Fibroblast of skin of abdomen (primary cell): ENCODE measurements at places on chromosomes 4 and X.

DNA sequence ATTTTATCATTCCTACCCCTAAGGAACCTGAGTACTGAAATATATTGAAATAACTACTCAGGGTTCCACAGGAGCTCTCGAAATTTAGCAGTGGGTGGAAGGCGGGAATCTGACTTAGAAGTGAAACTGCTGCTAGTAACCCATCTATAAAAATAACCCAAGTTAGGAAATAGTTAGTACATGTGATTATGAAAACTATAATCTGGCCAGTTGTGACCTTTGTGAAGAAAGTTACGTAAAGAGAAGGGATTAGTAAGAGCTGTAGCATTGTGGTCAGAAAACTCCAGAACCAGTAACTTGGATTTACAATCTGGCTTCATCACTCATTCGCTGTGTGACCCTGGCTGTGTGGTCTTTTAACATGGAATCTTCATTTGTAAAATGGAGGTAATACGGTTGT lies 175.5 kb downstream of the RAPGEF2 start:
- DNase-seq, result no peak

- DNase-seq, result no peak
Measured at GRCh38 chr4:8728536-8729407, 136.2 kb downstream of the CPZ start.

DNA sequence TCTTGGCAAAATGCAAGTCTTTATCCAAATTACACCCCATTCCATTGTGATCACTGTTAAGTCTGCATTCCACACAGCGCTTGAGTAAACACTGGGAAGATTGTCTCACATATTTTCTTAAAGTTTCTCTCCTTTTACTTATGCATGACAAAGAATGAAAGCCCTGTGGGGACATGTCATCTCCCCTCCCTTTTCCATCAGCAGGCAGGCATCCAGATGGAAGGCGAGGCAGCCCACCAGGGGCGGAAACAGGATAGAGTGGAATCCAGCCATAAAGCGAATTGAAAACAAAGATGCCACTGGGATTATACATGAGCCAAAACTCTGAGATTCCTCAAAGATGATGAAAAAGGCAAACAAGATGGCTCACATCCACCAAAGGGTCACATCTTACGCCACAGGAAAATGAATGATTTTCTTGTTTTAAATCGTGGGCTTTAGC lies 78.2 kb downstream of the AFAP1 start:
- peak; percentile 99 for DNase-seq

- DNase-seq, result no peak
Measured at GRCh38 chr4:48851651-48852050, 20.8 kb downstream of the OCIAD1 start.

DNA sequence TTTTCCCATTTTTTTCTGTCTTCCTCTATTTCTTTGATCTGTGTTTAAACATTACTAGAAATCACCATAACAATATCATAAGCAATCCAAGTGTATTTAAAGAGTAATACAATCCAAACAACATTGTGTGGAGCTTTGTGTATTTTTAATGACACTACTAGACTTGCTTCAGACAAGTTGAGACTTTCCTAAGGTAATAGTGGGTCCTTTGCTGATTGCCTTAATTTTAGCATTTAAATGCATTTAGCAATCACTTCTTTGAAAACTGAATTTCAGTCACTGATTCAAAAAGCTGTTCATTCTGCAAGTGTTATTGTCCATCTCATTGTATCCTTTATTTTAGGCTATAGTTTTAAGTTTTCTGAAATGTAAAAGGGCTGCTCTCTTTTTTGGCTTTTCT lies 804.8 kb downstream of the ADGRL3 start:
- no peak for DNase-seq

DNA sequence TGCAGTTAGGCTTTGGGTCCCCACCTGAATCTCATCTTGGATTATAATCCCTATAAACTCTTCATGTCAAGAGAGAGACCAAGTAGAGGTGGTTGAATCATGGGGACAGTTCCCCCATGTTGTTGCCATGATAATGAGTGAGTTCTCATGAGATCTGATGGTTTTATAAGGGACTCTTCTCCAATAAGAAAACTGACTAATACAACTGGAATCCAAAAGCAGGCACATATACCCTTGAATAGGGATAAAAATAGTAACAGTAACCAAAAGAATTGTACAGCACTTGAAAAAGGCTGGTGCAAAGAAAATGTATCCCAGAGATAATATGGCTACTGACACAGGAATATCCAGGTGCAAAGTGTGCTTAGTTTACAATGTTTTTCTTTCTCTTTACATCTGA lies 351.5 kb upstream of the MAD2L1 start:
- no peak for DNase-seq

- no peak for DNase-seq
Measured at GRCh38 chr4:140150636-140150885, 3.4 kb downstream of the MAML3 start.

DNA sequence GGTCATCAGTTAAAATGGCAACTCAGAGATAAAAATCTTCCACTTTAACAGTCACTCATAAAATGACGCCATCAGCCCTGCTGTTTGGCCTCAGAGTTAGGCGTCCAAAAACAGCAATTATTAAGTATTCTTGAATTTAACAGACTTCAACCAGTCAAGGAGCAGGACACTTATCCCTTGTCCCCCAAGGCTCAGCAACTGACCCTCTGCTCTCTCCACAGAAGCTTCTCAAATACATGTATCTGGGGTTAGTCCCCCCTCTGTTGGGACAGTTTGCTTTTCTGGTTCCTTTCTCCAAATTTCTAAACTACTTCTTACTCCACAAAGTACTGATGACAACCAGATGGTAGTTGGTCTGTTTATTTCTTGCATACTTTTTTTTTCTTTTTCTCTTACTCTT lies 54.4 kb downstream of the SOD3 start:
- no peak for DNase-seq

DNA sequence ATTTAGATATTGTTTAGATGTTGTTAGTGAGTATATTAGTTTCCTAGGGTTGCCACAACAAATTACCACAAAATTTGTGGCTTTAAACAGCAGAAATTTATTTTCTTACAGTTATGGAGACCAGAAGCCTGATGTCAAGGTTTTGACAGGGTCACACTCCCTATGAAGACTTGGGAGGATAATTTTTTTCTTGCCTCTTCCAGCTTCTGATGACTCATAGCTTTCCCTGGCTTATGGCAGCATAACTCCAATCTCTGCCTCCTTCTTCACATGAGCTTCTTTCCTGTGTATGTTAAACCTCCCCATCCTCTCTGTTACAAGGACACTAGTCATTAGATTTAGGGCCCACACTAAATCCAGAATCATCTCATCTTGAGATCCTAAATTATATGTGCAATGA lies 20.9 kb upstream of the RAB40A start:
- DNase-seq, result peak; percentile 38

DNA sequence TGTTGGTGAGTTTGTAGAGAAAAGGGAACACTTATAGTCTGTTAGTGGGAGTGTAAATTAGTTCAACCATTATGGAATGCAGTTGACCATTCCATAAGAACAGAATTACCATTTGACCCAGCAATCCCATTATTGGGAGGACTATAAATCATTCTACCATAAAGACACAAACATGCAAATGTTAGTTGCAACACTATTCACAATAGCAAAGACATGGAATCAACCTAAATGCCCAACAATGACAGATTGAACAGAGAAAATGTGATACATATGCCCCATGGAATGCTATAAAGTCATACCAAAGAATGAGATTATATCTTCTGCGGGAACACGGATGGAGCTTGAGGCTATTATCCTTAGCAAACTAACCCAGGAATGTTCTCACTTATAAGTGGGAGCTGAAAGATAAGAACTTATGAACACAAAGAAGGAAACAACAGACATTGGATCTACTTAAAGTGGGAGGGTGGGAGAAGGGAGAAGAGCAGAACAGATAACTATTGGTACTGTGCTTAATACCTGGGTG lies 1819.2 kb upstream of the ADGRL3 start:
- no peak for DNase-seq

- no peak for DNase-seq
Measured at GRCh38 chrX:8323356-8323755, 141.3 kb upstream of the VCX3B start.

DNA sequence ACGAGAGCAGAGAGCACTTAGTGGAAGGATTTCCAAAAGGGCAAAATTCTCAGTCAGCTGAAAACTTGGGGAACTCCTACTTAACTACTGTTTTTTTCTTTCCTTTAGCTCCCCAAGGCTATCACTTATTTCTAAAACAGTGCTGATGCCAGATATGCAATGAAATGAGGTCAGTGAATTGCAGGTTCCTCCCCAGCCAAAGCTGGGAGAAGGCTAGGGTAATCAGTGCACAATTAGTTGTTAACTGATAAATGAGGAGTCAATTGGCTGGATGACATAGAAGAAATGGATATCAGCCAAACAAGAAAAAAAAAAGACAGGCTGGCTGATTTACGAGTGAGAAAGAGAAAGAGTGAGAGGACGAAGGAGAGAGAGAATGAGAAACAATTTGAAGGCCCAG lies 195.6 kb downstream of the GPC3 start:
- DNase-seq, result no peak

- peak; percentile 63 for DNase-seq
Measured at GRCh38 chr4:48340276-48340964, 909 bp upstream of the SLAIN2 start.

DNA sequence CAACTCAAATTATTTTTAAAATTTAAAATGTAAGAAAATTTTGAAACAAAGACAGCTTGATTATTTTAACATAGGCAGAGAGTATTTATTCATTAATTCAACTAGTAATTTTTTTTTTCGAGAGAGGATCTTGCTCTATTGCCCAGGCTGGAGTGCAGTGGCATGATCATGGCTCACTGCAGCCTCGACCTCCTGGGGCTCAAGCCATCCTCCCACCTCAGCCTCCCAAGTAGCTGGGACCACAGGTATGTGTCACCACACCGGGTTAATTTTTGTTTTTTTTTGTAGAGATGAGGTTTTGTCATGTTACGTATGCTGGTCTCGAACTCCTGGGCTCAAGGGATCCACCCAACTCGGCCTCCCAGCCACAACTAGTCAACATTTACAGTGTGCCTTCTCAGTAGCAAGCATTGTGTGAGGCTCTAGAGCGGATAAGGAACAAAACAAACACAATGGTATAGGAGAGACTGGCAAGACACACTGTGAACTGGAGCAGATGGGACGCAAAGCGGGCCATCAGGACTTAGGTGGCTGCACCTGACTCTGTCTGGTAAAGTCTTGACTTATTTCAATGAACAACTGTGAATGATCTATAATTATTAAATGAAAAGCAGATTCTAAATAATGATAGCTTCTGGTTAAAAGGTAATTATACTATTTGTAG lies 21.6 kb downstream of the SETD7 start:
- DNase-seq, result no peak

DNA sequence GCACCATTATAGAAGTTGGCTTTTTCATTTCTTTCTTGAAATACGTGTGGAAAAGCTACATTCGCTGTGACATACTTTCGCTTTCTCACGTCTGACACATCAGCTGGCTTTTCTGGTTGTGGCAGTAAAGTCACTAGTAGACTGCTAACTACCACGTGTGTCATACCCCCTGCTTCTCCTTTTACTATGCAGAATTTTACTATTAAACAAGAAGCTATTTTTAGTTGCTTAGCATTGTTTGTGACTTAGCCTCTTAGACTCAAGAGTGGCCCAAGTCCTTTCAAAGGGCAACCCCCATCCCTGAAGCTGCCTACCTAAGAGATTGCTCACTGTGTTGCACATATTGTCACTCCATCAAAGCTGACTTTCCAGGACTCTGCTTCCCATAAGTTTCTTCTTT lies 2.1 kb upstream of the IL2 start:
- DNase-seq, result no peak

GRCh38 chr4:139295942-139296299 lies 5.4 kb upstream of the NAA15 start:
- DNase-seq, result no peak

DNA sequence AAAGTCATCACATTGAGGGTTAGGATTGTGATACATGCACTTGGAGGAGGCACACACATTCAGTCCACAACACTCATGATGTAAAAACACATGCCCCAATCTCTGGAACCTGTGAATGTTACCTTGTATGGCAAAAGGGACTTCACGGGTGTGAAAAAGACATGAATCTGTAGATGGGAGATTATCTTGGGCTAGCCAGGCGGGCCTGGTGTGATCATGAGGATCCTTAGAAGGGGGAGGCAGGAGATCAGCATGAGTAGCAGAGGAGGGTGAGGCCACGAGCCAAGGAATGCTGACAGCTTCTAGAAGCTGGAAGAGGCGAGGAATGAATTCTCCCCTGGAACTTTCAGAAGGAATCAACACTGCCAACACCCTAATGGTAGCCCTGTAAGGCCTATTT lies 77.5 kb upstream of the ENPP6 start:
- DNase-seq, result no peak

DNA sequence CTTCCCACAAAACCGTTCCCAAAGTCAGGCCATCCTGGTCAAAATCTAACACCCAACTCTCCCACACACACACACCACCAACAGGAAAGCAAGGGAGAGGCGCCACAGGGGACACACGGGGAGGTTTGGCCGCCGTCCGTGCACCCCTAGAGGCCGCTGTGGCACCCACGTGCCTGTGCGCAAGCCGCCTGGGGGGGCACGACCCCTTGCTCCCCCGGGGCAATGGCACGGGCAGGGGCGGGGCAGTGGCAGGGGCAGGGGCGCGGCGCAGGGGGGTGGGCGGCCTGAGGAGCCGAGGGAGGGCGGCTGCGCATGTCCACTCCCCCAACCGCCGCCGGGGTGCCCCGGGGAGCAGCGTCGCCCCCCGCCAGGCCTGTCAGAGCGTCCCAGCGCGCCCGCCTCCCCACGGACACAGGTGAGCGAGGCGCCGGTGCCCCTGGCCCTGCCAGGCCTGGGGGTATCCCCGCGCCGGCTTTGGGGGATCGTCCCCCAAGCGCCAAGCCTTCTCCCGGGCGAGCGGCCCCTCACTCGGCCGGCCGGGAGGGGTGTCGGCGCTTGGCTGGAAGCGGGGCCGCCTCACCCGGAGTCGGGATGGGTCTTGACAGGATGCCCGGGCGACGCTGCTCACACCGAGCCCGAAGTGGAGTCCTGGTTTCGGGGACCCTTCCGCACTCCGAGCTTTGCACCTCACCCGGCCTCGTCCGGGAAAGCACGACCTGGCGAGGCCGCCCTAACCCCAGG lies at the start of gene ERAS:
Gene ERAS, plus strand, starts transcription at position 379 of the 741 bp plus-strand sequence. CDS start 2,611 bp downstream, outside the sequence.
- DNase-seq, result no peak

DNA sequence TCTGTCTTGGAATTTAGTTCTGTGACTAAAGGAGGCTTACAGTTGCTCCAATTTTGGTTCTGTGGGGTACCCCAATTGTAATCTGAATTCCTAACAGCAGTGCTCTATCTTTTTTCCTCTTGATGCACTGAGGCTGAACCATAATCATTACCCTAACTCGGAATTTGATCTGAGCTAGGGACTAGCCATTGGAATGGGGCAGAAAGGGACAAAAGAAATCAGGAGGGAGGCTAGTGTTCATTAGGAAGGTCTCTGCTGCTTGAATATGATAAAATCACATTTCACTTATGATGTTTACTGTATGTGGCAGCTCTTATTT lies 2.7 kb downstream of the KLF3 start:
- DNase-seq, result no peak
